Stimulated activated CD4-positive, alpha-beta T cell treated with anti-CD3 and anti-CD28 coated beads, Interleukin-4, amount 100 ng/mL, for 48 hours (primary cell): ENCODE measurements at places on chromosomes 5 and 9.
A peak's percentile ranks its signal among the peaks of the same experiment; 100 is the strongest.

GRCh38 chr5:35297755-35298154 is 67.5 kb upstream of the PRLR start:
- no peak for DNase-seq

GRCh38 chr9:130186051-130186450 is 13.8 kb downstream of the NCS1 start:
- DNase-seq: no peak

- no peak for DNase-seq
These were observed 52.0 kb upstream of the DAPK1 start for GRCh38 chr9:87445646-87446045.

DNA sequence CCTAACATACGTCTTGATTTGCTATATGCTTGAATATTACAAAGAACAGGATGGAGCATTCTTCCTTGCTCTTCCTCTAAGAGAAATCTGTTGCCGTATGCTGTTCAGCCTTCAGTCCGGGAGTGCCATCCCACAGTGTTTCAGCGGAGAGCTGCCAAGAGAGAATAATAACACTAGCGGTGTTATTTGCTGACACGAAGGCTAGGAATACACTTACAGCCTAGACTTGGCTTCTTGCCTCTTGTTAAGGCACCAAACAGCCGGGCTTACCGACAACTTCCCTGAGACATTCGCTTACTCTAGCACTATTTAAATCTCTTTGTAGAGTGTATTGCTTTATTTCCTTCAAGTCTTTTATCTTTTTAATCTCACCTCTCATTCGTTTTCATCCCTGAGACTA is 31.4 kb downstream of the KCTD16 start:
- DNase-seq: no peak

- DNase-seq: no peak
These were observed 28.9 kb downstream of the CCDC187 start for GRCh38 chr9:136274786-136275654.

DNA sequence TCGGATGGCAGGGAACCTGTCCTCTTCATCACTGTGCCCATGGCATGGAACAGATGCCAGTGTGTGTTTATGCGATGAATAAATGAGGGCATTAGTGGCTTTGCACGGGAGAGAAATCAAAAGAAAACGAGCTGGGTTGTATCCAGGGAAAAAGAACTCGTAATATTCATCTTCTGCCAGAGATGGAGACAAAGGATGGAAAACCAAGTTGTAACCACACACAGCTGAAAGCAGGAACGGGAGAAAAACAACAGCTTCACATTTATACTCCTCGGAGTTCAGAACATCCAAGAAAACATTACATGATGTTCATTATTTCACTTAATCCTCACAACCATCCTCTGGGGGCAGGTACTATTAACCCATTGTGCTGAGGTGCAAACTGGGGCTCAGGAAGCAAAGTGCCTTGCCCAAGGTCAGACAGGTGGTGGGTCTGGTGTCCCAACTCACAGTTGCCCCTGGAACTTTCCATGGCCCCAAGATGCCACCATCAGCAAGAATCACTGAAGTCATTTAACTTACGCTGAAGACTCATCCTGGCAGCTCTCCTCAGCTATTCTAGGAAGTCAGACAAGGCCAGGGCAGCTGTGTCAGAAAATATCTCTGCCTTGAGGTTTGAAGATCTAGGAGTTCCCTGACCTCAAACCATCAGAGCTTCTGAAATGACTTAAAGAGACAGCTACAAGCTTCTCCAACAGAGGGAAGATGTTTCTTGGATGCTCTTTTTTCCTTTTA is 250.4 kb downstream of the NSG2 start:
- DNase-seq: no peak

DNA sequence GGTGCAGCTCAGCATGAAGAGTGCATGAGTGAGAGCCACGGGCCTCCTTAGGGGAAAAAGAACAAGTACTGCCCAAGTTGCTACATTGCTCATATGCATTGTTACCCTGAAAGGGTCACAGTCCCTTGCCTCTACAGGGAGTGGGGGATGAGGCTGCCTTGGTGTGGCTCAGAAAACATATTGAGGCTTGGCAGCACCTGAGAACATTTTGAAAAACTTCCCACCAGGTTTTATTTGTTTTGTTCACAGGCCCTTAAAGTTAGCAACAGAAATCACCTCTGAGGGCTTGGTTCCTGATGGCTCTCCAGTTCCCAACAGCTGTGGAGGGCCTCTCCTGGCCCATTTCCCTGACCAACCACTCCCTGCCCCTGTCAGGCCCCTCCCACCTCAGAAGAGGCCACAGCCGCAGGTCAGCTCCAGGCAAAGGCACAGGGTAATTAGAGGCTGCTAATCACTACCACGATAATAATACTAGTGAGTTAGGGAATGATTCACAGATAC is 90.7 kb upstream of the ADRA1B start:
- no peak for DNase-seq

DNA sequence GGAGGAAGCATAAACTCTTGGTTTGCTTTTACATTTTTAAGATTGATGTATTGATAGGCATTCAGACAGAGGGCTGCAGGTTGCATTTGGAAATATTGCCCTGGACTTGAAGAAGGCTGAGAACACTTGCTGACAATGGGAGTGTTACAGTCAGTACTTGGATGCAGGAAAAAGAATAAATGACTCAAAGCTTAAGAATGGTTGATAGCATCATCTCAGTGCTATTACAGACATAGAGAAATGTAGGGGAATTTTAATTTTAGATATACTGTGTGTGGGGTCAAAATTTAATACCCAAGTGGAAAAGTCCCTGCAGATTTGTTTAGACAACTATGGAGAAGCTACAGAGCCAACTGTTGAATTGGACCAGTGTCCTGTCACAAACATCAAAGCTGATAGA is 101.1 kb downstream of the ISL1 start:
- DNase-seq: no peak

GRCh38 chr9:87086221-87086818 is 139.0 kb upstream of the GAS1 start:
- DNase-seq: no peak

GRCh38 chr9:136850866-136851775 is 1.0 kb upstream of the MAMDC4 start:
- no peak for DNase-seq

DNA sequence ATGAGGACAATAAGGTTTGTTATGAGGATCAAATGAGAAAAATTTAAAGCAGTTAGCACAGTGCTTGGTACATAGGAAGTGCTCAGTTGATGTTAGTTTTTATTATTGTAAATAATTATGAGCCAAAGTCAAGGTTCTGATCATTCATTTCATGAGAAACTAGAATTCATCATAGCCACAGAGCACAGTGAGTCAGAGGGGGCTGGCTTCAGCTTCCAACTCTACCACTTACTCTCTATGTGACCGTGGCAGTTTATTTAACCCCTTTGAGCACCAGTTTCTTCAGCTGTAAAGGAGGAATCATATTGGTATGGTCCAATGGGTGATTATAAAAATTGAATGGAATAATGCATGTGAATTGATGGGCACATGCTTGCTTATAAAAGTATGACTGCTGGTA is 39.4 kb downstream of the KLHL3 start:
- peak; percentile 32 for DNase-seq

DNA sequence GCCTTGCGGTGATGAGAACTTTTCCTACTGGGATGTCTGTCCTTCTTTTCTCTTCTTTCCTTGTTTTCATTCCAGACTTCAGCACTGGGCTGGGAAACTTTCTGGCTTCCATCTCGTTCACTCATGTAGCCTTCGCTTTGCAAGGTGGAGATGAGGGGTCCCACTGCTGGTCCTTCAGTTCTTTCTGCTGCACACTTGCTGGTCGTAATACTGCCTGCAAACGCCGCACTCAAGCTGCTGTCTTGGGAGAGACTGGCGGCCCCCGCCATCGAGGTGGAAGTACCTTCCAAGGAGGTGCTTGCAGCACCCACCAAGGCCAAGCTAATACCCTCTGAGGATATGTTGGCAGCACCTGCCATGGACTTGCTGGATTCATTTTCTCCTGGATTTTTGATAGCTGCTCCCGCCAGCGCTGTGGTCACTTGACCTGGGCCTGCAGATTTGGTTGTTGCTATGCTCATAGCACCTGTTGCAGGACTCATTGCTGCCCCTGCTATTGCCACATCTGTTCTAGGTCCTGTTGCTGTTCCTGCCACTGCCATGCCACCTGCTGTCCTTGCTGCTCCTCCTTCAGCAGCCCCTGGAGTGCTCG is 3.0 kb downstream of the GARIN3 start:
- DNase-seq: no peak

- DNase-seq: no peak
These were observed 4.6 kb upstream of the DUSP1 start for GRCh38 chr5:172775326-172776234.

- no peak for DNase-seq
These were observed 213.3 kb downstream of the TENT4A start for GRCh38 chr5:6926491-6927038.

GRCh38 chr9:96449523-96449844 is 485 bp upstream of the HABP4 start:
- no peak for DNase-seq

- DNase-seq: no peak
These were observed 28.3 kb downstream of the UHRF2 start for GRCh38 chr9:6441269-6441668.

GRCh38 chr5:143244000-143244736 is 159.3 kb downstream of the NR3C1 start:
- DNase-seq: no peak

- DNase-seq: no peak
These were observed 57.9 kb upstream of the CTNND2 start for GRCh38 chr5:11962122-11962521.

GRCh38 chr5:169367861-169368260 is 66.9 kb upstream of the SLIT3 start:
- DNase-seq: no peak

GRCh38 chr9:123471843-123472570 is 116.0 kb downstream of the CRB2 start:
- no peak for DNase-seq

DNA sequence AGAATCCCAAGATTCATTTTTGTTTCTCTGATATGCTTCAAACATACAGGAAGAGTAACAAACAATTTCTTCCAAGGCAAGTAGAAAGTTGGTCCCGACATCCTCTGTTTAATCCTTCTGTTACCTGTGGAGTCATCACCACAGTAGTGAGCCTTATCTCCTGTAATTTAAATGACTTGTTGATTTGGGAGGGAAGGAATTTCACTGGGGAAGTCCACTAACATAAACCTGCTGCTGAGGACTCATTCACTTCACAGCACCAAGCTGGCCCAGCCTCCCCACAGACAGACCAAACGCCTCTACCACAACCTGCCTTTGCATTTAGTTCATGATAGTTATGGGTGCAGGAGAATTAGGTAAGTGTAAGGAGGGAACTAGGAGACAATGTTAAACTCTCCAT is 63.2 kb downstream of the PRKACG start:
- DNase-seq: no peak

DNA sequence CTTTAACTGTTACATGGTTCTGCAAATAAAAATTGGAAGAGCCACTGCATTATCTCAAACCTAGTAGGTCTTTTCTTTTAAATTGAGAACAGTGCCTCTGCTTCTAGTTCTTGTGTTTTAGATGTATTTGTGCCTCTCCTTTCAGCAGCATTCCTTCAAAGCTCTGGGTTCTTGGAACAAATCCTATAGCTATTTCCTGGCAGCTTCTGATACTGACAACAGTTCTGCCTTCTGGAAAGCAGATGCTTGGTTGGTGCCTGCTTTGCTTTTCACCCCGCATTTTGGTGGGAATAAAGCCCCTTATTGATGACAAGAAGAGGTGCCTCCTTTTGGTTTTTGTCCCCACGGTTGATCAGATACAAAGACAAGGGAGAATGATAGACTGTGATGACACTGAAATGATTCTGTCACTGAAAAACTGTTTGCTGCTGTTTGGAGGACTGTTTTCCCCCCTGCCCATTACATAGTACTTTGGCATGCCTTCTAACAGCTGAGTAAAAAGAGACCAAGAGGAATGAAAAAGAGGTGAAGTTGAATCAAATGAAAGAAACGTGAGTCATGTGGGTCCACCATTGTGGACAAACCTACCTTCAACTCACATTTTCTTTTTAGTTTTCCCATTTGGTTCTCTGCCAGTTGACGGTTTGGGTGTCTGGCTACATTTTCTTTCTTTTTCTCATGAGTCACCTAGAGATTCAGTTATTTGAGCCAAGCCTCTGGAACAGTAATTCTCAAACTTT is 5.6 kb downstream of the PTCD2 start:
- no peak for DNase-seq

GRCh38 chr5:81756016-81756415 is 5.1 kb upstream of the SSBP2 start:
- no peak for DNase-seq

DNA sequence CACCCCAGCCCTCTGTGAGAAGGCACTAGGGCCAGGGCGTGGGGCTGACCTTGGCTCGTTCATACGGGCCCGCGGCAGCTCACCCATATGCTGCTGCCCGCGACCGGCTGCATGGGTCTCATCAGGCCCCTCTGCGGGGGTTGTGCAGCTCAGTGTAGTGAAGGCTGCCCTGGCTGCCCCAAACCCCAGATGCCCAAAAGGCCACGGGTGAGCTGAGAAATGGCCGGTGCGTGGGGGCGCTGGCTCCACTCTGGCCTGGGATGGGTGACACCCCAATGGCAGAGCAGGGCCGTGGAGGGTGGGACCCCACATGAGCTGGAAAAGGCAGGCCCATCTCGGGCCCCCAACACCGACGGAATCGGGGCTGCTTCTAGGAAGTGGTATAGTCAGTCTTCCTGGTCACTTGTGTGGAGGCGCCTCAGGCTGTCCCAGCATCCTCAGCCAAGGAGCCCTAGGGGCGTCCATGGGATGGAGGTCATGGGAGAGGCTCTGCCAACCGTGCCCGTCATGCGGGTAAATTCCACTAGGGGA is 19.4 kb upstream of the LRRC14B start:
- no peak for DNase-seq

DNA sequence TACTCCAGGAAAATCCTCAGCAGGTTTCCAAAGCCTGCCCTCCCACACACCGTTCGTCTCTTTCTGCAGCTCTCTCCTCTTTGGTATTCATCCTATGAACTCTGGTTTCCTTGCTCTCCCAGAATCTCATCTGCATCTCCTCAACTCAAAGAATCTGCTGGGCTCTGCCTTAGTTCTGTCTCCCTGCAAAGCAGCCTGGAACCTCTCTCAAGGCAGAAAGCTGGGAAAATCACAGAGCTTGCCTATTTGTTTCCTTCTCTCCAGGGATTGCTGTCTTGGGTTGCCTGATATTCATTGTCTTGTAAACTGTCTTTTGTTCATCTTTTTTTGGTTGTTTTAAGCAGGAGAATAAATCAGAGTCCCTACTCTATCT is 5.3 kb upstream of the ERAP2 start:
- DNase-seq: no peak
